ENCODE measurements at places on chromosomes 16 and 17.
A peak's percentile ranks its signal among the peaks of the same experiment; 100 is the strongest.

DNA sequence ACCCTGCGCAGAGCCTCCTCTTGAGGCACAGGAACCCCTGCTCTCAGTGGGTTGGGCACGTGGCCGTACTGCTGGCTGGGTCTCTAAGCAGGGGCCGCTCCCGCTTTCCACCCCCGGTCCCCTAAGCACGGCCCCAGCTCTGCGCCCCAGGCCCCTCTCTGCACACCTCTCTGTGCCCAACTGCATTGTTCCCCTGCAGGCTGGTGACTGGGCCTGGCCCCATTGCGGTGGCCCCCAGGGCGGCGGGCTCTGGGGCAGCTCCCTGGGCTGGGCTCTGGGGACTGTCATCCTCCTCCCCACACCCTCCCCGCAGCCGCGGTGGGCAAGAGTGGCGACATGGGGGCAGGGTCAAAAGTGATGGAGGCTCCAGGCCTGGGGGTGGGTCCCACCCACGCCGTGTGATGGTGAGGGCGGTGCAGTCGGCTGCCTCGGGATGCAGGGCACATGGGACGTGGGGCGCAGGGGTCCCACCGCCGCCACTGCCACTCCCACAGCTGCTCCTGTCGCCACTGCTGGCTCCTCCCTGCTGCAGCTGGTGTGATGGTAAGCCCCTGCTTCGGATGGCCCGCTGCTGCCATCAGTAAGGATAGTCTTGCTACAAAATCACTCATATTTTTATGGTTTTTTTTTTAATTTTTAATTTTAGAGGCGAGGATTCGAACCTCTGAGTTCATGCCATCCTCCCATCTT lies 15.2 kb upstream of the ITGB3 start:
- no peak for DNase-seq

GRCh38 chr17:20289984-20290383 lies 177.4 kb downstream of the LGALS9B start:
- DNase-seq = no peak

DNA sequence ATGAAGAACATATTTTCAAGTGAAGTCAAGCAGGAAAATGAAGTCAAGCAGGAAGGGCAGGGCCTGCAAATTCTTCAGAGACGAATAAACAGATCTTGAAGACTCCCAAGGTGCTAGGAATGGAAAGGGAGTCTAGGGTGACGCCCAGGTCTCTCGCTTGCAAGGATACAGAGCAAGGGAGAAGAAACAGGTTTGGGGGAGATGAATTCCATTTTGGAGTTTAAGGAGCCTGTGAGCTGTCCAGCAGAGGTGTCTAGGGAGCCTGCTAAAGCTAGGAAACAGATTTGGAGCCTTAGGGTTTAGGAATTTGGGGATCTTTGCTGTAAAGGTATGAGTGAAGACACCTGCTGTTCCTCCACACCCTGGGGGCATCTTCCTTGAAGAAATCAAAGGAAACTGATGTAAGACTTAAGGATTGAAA lies 2.0 kb upstream of the UNKL start:
- no peak for DNase-seq

- DNase-seq = no peak
Measured at GRCh38 chr16:27370318-27370717, 31.7 kb upstream of the IL21R start.

DNA sequence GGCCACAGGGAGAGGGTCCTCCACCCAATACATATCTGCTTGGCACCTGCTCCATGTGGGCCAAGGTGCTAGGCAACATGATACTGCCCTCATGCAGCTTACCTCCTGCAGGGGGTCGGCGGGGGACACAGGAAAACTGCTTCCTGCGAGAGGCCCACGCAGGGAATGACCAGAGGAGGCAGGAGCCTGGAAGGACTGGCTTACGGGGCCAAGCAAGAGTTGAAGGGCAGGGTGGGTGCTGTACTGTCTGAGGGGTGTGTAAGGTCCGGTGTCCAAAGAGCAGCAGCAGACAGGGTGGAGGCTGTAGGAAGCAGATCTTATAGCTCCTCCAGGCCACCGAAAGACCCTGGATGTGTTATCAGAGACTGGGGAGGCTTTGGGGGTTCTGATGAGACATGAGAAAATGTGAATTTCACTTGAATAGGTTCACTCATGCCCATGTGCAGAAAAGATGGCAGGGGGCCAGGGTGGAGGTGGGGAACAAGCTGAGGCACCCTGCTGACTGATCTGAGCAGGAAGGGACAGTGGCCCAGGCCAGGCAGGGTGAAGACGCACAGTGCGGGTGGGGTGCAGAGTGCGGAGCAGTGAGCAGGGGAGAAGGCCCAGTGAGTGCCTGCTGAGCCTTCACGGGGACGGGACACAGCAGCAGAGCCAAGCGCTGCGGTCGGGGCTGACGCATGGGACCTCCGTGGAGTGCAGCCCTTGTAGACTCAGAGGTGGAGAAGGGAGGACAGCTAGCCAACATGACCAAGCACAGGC lies 8.3 kb downstream of the FLCN start:
- DNase-seq = no peak

DNA sequence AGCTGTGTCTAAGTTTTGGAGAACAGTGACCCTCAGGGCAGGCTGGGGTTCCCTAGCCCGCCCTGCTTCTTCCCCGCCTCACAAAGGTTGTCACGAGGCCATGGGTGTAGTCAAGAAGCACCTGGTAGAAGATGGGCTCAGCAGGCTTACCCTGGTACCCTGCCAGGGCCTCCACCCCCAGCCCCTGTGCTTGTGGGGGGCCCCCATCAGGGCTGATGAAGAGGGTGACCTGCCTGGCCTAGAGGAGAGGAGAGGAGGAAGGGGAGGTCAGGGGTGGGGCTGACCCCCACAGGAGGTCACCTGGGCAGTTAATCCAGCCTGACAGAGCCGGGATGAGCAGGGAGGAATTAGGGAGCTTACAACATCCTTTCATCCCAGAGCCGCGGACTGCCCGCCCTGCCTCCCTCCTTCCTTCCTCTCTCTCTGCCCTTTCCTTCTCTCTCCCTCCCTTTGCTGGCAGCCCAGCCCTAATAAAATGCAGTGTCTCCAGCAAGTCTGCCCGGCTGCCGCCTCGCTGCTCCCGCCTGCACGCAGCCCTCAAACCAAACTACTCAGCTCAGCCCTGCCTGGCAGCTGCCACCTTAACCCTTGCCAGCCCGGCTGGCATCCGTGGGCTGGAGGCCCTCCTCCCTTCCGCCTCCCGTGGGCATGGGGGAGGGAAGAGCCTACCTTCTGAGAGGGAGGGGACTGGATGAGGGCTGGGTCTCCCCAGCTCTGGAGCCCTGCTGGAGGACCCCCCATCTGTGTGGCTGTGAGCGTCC lies 7.2 kb downstream of the DLX3 start:
- DNase-seq = no peak

DNA sequence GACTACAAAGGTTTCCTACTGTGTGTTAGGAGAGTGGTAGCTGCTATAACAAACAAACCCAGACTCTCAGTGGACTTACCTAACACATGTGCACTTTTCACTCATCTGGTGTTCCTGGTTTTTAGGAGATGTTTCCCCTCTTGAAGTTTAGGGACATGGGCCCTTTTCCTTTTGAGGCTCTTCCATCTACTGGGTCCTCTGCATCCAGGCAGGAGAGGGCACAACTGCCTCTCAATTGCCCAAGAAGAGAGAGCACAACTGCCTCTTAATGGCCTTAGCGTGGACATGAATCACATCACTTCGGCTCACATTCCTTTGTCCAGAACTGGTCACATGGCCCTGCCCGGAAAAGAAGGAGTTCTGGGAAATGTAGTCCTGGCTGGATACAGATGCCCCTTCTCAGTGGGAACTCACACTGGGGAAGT lies 9.8 kb upstream of the TNRC6C start:
- no peak for DNase-seq

- DNase-seq = peak; percentile 58
Measured at GRCh38 chr17:77086433-77087010, 54.2 kb upstream of the SEC14L1 start.

DNA sequence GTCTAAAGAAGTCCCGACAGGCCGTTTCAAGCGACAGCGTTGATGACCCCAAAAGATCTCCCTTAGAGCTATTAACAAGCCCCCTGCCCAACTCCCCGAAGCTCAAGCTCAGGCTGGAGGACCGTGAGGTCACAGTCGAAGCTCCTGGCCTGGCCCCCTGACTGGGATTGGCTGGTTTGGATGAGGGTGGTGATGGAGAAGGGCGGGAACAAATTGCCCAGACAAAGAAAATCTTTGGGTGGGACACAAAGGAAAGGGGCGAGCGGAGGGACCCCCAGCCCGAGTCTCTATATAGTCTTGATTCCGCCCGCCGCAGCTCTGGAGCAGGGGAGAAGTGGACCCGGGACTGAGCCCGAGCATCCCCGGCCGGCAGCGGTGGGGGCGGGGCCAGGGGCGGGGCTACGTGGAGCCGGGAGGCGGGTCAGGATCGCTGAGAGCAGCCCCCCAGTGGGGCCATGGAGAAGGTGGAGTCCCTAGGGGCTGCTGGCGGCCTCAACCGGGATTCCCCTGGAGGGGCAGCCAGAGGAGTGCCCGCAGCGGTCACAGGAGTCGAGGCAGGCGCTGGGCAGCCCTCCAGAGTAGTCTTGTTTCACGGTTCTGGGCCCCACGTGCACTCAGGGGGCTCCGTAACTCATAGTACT lies 982 bp upstream of the NEURL4 start:
- DNase-seq = peak; percentile 79

DNA sequence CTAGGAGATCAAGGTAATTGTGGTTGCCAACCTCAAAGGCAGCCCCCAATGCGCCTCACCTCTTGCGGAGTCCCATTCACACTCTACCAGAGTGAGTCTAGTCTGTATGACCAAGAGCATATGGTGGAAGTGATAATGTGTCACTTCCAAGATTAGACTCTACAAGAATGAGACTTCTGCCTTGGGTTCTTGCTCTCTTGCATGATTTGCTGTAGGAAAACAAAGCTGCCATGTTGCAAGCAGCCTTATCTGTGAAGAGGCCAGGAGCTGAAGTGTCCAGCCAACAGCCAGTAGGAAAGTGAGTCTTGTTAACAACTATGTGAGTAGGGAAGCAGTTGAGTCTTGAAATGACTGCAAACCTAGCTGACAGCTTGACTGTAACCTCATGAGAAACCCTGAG lies 3.4 kb downstream of the TERF2 start:
- DNase-seq = no peak

DNA sequence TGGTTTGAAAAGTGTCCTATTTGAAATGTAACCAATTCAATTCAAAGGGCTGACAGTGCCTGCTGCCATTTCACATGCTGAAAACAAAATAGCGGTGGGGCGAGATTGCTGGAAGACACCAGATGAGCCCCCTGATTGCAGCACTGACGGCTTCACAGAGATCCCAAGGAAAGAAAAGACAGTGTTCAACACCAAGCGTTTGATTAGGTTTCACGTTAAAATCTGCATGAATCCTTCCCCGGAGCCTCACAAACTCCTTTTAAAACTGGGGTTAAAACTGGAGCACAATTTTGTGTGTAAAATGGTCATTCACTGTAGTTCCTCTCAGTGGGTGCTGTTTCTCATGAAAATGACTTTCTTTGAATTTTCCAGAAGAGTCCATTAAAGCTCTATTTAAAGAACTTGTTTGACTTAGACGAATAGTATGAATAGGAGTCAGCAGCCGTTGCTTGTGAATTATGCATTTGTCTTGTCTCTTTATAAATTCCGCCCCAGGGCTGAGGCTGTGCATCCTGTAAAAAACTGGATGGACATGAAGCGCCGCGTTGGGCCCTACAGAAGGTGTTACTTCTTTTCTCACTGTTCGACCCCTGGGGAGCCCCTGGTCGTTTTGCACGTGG lies 8.8 kb downstream of the MLYCD start:
- DNase-seq = no peak

DNA sequence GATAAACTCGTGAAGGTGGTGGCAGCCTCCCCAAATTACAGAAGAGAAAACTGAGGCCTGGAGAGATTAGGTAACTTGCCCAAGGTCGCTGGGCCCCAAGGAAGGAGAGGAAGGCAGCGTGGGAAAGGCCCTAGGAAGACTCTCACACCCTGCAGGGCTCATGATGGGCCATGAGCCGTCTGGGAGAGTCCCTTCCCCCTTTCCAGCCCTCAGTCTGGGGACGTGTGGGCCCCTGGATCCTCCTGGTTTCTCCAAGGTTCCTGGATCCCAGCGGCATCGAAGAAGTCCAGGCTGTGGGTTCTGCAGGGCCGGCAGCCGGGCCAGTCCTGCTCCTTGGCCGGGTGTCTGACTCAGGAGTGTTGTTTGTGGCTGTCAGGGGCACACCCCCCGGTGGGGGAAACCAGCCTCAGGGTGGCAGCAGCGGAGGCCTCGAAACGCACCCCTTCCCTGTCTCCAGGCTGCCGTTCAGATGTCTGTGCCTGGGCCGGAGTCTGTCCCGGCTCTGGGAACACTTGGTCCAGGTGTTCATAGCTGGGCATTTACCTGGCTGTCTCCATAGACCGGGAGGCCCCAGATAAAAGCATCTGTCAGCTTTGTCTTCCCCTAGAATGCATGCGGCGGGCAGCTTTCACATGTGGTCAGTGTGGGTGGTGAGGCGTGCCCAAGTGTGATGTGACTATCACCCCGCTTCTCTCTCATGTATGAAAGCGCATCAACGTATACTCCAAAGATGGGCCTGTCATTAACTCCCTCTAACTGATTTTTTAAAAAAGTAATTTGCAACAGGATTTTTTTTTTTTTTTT lies 3.7 kb upstream of the RAP1GAP2 start:
- peak; percentile 57 for DNase-seq

- DNase-seq = no peak
Measured at GRCh38 chr17:33113276-33113990, 121.8 kb downstream of the SPACA3 start.

DNA sequence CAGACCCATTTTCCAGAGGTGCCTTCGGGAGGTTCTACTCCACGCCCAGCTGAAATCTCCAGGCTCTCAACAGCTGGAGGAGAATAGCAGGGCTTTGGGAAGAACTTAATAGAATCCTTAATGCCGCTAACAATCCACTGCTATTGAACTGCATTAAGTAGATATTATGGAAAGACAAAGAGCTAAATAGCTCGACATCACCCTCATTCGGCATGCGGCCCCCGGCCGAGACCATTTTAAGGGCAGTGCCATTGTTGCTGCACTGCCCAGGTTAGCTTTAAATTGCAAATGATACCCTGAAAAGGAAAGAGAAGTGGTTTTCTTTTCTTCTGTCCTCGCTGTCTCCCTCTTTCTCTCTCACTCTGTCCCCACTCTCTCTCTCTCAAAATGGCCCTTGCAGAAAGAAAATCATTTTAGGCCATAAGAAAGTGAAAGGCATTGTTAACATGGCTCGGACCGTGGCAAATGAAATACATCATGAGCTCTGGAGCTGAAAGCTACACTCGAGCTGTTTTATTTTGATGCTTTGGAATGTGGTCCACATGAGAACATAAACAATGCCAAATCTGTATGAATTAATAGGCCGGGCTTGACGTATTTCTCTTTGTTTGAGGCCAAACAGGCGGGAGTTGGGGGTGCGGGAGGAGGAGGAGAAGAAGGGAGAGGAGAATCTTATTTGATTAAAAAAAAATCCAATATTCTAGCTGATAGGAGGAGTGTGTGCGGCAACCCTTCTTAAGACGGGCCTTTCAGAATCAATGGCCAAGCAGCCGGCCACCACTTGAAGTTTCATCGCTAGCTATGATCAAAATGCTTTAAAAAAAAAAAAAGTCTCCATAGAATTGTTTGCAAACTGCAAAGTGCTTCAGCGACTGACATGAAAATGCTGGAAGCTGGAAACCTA lies 298.8 kb upstream of the IRX3 start:
- DNase-seq = no peak
